Mesenteric fat pad (tissue), 1 donor: ENCODE measurements at places on chromosomes 6 and 20. TPM values are rescaled to one million over a fixed set of nuclear protein-coding genes. Genes with fewer than 3 reads are reported as not detected.

GRCh38 chr20:60294632-60295031 lies 336.4 kb downstream of the CDH26 start:
- no peak for DNase-seq

DNA sequence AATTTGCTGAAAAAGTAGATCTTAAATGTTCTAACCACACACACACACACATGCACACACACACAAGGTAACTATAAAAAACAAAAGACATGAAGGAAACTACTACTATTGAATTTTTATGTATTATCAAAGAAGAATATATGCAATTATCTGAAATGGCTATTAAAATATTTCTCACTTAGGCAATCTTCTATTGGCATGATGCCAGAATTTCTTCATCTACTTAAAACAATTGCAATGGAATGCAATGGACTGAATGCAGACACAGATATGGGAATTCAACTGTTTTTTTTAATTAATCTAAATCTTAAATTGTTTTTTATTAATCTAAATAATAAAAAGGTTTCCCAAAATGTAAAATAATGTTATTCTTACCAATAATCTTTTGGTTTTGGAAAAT lies 152.6 kb upstream of the SMLR1 start:
- DNase-seq, result no peak

- no peak for DNase-seq
Measured at GRCh38 chr20:63645218-63645617, 8.0 kb downstream of the STMN3 start.

- DNase-seq, result no peak
Measured at GRCh38 chr20:43183536-43184070, 6.1 kb downstream of the PTPRT start.

GRCh38 chr6:135722679-135723078 lies 128.8 kb upstream of the PDE7B start:
- no peak for DNase-seq

DNA sequence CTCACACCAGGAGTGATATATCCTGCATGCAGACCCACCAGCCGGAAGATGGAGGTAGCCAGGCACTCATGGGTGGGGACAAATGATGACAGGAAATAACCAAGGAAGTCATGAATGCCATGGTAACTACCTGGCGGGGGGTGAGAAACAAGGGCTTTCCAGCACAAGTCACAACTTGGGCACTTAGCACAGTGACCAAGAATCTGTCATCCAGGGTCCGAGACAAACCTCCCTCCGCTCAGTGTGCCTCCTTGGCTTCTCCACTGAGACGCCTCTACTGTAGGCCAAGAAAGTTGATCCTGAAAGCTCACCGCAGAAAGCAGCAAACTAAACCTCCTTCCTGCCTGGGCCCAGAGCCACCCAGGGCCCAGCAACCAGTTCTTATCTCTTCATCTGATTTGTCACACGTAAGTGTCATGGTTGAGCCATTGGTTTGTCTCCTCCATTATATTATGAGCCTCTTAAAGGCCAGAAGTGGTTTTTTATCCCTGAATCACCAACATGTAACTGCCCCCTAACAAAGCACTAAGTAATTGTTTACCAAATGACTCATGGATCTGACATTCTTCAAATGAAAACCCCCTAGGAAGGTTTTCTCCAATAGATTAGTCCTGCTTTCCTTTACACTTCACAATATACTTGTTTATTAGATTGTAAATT lies 84.3 kb upstream of the TAB2 start:
- DNase-seq, result no peak

Gene SLC22A3
- total RNA-seq, result 8.6 TPM

- no peak for DNase-seq
Measured at GRCh38 chr6:145031001-145031400, 704.3 kb downstream of the EPM2A start.

GRCh38 chr6:112360498-112360897 lies 13.4 kb downstream of the RFPL4B start:
- DNase-seq, result no peak

DNA sequence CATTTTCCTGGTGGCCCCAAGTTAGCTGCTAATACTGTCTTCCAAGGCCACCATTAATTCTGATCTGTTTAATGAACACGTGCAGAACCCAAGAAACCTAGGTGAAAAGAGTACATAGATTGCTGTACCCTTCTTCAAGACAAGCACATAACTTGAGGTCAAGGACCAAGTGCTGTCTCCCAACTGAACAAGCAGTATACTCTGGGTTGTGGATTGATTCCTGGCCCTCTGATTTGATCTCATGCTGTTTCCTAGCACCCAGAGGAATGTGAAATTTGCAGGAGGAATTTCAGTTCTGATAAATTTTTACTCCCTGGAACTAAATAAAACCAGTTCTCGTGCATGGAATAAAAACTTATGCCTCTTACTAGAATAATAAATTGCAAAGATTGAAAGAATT lies 75.6 kb downstream of the MTFR2 start:
- no peak for DNase-seq

Gene ANKS1A
- total RNA-seq, result 21.9 TPM

Gene RING1
- total RNA-seq, result 32.6 TPM

Gene TAAR5
- total RNA-seq, result not detected

GRCh38 chr6:143843677-143843999 lies 500 bp downstream of the LTV1 start:
- DNase-seq, result no peak

Gene E2F1
- total RNA-seq, result 2.3 TPM

- DNase-seq, result no peak
Measured at GRCh38 chr6:91387290-91388059, 800.6 kb upstream of the MAP3K7 start.

GRCh38 chr6:50661636-50662035 lies 51.7 kb upstream of the TFAP2D start:
- no peak for DNase-seq

- DNase-seq, result no peak
Measured at GRCh38 chr20:21053002-21053762, 53.0 kb downstream of the LINC00237 start.

DNA sequence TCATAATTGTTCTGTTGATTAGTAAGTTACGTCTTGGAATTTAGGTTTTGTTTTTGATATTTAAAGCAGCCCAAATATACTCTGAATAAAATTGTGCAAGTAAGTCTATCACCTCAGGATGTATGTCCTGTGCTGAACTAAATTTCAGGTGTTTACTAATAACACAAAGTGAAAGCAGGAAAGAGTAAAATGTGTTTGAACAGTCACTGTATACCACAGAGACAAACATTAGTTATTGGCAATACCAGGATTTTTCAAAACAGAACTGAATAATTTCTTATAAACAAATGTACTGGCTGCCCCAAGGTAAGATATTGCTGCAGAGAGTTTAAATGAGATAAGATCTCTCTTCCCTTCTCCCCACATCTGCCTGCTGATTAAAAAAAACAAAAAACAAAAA lies 404.7 kb upstream of the RUNX2 start:
- no peak for DNase-seq

Gene MROH8
- total RNA-seq, result 6.9 TPM

Gene TXLNB
- 0.61 TPM for total RNA-seq

Gene NOL7
- total RNA-seq, result 47.0 TPM

Gene DPPA5
- total RNA-seq, result not detected

Gene GHRH
- total RNA-seq, result not detected

- no peak for DNase-seq
Measured at GRCh38 chr6:146290589-146290901, 253.1 kb upstream of the RAB32 start.

Gene HAO1
- not detected for total RNA-seq

DNA sequence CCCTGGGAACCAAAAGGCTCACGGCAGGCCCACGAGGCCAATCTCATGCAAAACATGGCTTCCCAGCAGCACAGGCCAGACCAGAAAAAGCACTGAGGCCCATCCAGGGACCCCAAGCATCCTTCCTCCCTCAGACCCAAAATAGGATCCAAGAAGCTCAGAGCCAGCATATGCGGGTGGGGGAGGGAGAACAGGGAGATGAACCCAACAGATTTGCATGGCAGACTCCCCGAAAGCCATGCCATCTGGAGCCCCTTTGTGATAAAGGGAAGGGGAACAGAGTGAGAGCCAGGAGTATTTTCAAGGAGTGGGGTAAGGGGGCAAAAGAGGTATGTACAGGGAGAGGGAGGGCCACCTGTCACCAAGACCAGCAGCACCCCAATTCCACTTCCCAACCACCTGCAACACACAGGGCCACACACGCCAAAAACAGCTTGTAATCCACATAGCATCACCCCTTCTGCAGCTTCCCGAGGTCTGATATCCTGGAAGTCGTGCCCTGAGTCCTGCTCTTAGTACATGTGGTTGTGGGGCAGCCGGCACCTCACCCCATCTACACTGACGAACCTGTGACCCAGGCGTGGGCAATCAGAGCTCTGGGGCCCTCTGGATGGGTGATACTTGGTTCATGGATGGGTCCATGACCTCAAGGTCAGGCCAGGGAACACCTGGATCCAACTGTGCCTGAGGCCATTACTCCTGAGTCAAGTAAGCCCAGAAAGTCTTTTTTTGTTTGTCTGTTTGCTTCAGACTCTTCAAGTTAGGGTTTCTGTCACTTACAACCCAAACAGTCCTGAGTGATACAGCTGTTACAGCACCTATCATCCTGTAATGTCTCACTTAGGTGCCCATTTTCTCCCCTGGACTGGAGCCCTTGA lies 24.4 kb downstream of the PREX1 start:
- DNase-seq, result no peak

DNA sequence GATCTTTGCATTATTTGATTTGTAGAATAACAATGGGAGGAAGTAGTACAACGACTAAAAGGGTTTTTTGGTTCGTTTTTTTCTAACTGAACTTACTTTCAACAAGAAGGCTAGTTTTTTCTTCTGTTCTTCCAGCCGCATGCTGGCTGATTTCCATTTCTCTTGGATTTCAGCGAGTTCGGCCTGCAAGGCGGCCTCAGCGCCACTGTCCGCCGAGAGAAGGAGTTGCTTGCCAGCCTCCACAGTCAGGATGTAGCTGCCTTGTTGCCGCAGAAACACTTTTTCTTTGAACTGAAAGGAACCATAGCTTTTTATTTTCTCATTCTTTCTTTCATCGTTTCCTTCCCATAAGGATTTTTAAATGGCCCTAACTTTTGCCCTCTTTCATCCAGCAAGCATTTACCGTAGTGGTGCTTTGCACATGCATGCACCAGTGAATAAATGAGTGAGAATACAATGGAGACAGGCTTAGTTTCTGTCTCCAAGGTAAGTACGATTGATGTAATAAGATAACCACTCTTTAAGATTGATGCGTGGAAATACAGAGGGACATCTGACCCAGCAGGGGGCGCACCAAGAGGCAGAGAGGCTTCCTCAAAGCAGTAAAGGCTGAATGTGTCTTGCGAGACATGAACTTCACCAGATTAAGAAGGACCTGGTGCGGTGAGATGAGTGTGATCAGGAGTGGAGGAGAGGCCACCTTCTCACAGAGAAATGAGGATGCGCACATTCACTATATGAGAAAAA lies 398.8 kb downstream of the ESR1 start:
- no peak for DNase-seq

- no peak for DNase-seq
Measured at GRCh38 chr6:31829633-31830283, 2.2 kb downstream of the HSPA1B start.

Gene FNDC1
- total RNA-seq, result 1.2 TPM

Gene TRAPPC3L
- total RNA-seq, result not detected

Gene STAU1
- total RNA-seq, result 84.1 TPM

- no peak for DNase-seq
Measured at GRCh38 chr6:76792394-76792793, 670.9 kb downstream of the HTR1B start.

Gene PPARD
- 17.5 TPM for total RNA-seq

DNA sequence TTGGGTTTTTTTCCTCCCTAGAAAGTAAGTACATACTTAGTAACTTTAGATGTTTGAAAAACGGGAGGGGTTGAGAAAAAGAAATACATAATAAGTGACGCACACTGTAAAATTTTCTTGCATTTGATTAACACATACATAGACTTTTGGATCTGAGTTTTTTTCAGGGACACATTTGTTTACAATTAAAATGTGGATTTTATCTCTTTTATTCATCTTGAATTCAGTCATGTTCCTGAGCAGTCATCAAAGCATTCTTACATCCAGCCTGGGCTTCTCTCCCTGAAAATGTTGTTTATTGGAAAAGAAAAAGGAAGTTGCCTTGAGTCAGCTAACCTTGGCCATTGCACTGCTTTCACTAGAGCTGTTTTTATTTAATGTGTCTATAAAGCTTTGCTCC lies 8.7 kb upstream of the RPP40 start:
- DNase-seq, result no peak

Gene COL10A1
- 0.29 TPM for total RNA-seq

Gene UNC5CL
- 0.48 TPM for total RNA-seq

DNA sequence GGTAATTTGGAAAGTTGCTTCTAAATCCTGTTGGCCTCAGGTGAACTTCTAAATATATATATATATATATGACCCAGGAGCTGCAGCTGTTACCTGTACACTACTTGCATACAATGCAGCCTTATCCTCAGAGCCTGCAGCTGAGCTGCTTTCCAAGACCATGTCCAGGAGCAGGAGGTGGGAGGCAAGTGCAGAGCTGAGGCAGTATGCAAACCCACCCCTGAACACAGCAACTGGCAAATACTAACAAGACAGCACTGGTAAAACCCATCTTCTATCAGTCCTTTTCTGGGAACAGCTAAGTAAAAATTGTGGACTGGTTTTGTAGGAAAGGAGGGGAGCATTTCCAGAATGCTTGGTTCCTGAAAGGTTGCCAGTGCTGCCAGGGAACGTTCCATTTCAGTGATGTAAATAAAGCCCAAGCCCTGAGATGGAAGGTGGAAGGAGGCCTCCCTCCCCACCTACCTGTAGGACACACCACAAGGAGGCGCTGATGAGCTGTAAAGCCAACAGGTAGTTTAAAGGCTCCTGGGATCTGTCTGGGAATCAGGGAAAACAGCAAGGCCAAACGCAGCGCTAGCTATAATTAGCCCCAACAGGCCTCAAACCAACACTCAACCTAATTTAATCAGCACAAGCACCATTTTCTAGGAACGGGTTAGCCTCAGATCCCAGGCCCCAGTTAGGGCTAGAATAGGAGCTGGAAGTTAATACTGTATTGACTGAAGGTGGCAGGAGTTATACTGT lies 93.8 kb upstream of the MAP7 start:
- no peak for DNase-seq

GRCh38 chr6:24004659-24005058 lies 121.4 kb upstream of the NRSN1 start:
- DNase-seq, result no peak

GRCh38 chr6:148868314-148868713 lies 121.5 kb downstream of the UST start:
- DNase-seq, result no peak

DNA sequence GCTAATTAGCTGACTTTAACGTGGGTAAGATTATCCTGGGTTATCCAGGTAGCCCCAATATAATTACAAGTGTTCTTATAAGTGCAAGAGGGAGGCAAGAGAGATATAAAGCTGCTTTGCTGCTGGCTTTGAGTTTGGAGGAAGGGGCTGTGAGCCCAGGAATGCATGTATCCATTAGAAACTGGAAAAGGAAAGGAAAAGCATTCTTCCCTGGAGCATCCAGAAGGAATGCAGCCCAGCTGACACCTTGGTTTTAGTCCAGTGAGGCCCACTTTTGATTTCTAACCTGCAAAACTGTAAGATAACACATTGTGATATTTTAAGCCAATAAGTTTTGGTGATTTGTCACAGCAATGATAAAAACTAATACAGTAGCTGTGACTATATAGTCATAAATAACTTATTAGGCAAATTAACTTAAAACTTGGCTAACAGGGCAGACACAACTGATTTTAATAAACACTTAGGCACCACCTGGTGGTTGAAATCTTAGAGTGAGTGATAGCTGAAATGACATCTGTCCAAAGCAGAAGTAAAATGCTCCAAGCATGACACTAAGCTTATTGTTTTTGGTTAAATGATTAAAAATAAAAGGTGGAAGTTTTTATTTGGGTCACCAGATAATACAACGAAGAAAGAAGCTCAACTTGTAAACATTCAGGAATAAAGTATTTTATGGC lies 35.6 kb downstream of the ADGRF4 start:
- no peak for DNase-seq
